Dorsolateral prefrontal cortex (tissue), 122 donors: ENCODE measurements at places on chromosomes 6 and 20.
A peak's percentile ranks its signal among the peaks of the same experiment; 100 is the strongest.

DNA sequence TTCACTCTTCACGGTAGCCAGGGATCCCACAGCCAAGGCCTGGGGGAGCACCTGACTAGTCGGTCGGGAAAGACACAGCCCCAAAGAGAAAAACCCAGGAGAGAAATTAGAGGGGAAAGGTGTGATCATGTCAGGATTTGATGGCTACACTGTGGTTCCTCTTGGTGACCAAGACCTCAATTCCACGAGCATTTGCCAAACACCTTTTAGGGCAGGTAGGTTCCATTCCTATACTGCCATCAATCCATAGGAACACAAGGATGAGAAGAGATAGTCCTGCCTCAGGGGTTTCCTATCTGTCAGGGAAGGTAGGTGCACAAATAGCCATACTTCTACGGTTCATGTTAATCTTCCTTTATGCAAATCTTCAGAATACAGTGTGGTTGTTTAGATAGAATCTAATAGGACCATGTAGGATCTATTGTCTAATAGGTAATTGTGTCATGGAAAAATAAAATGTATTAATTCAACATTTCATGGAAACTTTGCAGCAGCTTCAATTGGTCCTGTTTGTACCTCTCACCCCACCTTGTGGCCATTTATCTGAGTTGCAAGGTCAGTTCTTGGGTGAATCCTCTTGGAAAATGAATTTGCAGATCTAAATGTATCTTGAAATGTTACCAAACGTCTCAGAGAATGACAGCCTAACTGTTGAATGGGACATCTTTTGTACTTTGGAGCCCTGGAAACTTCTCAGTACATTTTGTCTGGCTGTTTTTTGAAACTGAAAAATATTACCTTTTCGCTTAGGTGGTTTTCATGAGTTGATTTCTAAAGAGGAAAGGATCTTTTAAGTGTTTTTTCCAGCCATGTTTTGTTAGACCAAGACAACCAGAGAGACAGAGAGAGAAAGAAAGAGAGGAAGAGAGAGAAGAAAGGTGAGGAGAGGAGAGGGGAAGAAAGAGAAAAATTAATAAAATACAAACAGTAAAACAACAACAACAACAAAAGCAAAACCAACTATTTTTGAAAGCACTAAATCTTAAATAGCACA lies 33.7 kb upstream of the IYD start:
- DNase-seq, result no peak

GRCh38 chr6:93416571-93417420 lies 2.6 kb downstream of the EPHA7 start:
- DNase-seq, result peak; percentile 67

DNA sequence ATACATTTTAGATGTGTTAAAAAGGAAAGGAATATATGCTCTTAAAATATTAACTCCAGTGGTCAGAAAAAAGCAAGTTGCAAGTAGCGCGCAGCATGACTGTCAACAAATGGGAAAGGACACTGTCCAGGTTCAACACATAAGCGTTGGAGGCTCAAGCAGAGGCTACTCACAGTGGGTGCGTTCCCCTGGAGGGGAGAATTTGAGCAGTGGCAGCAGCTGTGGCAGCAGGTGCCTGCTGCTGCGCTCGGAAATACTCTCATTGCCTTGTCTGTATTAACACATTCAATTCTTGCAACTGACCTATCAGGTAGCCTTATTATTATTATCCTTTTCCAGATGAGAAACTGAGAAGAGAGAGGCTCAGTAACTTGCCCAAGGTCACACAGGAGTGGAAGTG lies 21.9 kb upstream of the CCN6 start:
- DNase-seq, result no peak

- DNase-seq, result no peak
These were observed 6.4 kb upstream of the MICAL1 start for GRCh38 chr6:109461733-109462526.

DNA sequence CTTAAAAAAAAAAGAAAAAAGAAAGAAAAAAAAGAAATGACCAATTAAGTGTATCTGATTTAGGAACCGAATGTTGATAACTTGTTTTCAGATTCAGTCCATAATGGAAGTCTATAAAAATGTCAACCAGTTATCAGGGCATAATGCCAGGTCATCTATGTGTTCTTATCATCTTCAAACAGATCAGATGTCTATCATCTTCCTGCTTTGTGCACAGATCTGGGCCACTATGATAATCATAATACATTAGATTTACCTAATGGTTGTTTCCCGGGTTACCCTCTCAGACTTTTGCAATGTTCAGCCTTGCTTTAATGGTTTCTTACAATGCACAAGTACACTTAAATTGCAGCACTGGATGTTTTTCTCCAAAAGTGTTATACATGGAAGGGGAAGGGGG lies 100.6 kb downstream of the NKAIN2 start:
- DNase-seq, result no peak

DNA sequence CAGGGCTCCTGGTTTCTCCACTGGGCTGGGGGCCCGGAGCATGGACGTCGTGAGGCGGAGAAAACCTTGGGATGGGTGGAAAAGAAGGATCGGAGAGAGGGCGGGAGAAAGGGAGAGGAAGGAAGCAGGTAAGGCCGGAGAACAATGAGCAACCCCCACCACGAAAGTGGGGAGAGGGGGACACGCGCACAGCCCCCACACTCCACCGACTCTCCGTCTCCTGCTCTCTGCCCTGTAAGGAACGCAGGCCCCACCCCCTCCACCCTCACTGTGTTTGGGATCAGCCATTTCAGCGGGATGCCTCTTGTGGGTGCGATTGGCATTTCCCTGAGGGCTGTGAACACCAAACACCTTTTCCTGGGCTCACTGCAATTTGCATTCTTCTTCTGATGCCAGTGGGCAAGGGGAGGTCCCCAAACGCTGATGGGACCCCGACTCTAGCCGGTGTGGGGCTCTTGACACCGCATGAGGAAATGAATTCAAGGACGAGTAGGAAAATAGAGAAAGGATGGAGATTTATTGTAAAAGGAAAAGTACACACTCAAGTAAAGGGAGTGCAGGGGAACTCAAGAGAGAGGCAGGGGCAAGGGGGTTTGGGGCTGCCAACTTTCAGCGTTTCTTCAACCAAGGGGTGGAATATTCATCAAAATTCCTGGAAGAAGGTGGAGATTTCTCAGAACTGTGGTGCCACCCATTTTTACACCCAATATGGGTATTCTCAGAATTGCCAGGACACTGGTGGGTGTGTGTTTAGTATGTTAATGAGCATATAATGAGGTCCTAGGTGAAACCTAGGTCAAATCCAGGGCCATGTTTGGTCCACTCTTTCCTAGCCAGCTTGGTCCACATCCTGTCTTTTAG lies 13.1 kb upstream of the RAET1L start:
- DNase-seq, result no peak

DNA sequence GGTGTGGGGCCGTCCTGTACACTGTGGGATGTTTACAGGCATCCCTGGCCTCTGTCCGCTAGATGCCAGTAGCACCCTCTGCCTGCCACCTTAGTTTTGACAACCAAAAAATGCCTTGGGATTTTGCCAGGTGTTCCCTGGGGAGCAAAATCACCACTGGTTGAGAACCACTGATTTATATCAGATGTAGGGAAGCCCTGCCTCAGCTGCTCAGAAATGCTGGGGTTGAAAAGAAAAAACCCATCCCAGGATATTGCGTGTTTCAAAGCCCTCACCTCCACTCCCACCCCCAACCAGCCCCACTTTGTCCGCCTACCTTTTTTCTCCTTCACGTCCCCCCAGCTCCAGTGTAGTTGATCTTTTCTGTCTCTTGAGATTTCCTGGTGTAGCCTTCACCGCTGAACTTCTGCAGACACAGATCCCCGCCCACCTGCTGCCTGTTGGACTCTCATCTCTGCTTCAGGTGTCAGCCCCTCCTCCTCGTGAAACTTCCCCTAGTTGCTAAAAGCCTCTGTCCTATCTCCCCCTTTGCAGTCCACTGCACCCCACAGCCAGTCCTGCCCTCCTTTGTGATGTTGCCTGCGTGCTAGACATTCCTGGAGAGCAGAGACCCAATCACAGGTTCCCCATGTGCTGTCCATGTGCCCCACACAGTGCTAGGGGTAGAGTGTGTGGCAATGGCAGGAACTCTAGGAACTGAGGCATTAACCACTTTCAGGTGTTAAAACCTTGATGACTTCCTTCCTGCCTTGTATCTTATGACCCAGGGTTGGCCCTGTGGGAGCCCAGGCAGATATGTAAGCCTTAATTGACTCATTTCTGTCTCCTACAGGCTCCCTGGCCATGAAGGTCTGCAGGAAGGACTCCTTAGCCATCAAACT lies 98.9 kb downstream of the TBC1D7 start:
- DNase-seq, result no peak

GRCh38 chr6:27668442-27669294 lies 195.8 kb upstream of the ZNF184 start:
- no peak for DNase-seq

GRCh38 chr6:125818772-125819260 lies 28.1 kb downstream of the NCOA7 start:
- DNase-seq, result no peak

DNA sequence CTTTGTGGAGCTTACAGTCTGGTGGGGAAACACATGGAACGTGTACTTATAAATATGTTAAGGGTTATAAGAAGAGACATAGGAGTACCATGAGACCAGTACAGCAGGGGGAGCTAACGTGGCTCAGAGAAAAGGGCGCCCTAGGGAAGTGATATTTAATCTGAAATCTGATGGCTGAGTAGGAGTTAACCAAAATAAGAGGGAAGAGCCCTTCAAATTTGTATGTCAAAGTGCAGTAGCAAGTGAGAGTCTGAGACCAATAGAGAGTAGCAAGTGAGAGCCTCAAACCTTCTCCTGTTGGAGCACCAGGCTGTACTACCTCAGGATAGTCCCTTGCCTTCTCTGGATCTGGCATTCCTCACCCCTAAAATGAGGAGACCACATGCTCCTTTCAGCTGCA lies 6.1 kb upstream of the PKIG start:
- DNase-seq, result no peak

GRCh38 chr20:1450926-1451491 lies 15.6 kb downstream of the NSFL1C start:
- no peak for DNase-seq

GRCh38 chr6:40185486-40185885 lies 251.2 kb upstream of the MOCS1 start:
- DNase-seq, result no peak

- DNase-seq, result no peak
These were observed 8.3 kb upstream of the HM13 start for GRCh38 chr20:31505903-31506302.

GRCh38 chr6:6788394-6789032 lies 200.0 kb downstream of the LY86 start:
- DNase-seq, result no peak

DNA sequence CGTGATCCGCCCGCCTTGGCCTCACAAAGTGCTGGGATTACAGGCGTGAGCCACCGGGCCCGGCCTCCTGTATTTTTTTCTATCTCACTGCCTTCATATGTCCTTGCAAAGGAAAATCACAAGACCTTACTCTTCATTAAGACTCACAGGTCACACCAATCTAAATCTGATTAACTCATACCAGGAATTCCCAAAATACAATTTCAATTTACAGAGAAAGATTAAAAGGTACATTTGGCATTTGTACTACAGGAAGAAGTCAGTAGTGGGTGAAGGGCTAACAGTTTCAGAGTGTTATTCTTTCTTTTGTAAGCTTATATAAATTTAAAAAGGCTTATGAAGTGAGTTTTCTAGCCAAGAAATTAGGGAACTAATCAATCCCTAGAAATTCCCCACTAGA lies 87.4 kb downstream of the GPR63 start:
- no peak for DNase-seq

DNA sequence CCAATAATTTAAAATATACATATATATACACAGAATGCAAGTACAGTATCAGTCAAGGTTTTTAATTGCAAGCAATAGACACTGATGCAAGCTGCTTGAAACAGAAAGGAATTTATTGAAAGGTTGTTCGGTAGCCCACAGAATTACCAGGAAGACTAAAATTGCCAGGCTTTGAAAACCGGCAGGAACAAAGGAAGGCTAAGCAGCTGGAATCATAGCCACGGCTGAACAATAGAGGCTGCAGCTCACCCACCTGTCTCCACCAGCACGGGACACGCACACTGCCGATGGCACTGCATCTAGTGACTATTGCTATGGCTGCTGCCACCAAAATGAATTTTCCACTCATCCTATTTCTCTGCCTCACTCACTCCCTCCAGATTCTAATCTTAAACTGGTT lies 22.0 kb upstream of the L3MBTL3 start:
- DNase-seq, result no peak

- DNase-seq, result no peak
These were observed 44.0 kb downstream of the IRAK1BP1 start for GRCh38 chr6:78911218-78911940.

DNA sequence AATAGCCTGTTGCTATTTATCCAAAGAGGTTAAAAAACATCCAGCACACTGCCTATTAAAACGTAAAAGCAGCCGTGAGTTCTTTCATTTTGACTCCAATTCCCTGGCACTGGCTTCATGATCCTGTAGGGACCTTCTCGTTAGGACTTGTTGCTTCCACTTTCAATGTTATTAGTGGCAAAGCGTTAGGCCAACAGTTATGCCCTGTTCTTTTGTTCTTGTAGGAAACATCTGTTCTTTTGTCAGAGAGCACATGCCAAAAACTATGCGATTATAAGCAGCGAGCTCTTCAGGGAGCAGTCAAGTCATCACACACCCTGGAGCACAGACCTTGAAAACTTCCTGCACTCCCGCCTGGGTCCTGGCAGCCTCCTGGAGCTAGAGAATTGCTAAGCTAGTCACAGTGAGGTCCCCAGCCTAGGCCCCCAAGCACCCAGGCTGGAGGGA lies 609.5 kb upstream of the ARID1B start:
- DNase-seq, result no peak

- no peak for DNase-seq
These were observed 12.2 kb upstream of the STK35 start for GRCh38 chr20:2089447-2089846.

GRCh38 chr6:126516411-126516810 lies 176.5 kb downstream of the CENPW start:
- DNase-seq, result no peak

DNA sequence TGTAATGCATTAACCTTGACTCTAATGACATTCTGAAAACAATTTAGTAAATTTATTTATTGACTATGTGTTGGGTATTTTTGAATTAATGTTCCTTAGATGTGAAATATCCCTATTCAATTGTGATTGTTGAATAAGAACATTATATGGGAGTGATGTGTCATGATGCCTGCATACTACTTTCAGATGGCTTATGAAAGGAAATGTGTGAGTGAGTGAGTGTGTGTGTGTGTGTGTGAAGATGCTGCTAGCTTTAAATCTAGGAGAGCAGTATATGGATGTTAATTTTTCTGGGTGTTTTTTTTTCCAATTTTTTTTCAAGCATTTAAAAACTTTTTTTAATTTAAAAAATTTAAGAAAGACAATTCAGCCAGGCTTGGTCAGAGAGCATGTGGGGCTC lies 32.5 kb upstream of the NT5E start:
- DNase-seq, result no peak

GRCh38 chr6:38322138-38322537 lies 317.6 kb downstream of the BTBD9 start:
- no peak for DNase-seq

GRCh38 chr6:36627801-36628246 lies 33.7 kb downstream of the SRSF3 start:
- DNase-seq, result no peak

GRCh38 chr20:63508072-63508768 lies 9.3 kb upstream of the EEF1A2 start:
- no peak for DNase-seq
